ENCODE measurements at places on chromosomes 1 and 21. TPM values are rescaled to one million over a fixed set of nuclear protein-coding genes. Genes with fewer than 3 reads are reported as not detected.

DNA sequence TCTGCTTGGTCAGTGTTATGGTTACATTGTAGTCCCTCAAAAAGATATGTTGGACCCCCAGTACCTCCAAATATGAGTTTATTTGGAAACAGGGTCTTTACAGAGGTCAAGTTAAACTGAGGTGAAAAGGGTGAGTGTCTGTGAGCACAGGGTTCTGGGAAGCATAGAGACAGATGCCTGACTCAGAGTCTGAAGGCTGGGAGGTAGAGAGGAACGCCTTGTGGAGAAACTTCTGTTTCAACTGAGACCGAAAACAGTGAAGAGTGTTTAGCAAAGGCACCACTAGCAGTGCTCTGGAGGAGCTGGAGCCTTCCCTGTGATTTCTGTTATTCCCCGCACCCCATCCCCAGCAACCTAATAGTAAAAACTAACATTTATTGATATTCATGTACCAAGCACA, 65.2 kb upstream of the LRRC8D start:
- DNase-seq: no peak

LRRC47 gene
- total RNA-seq: 27.9 TPM

FCRLA gene
- 397 TPM for total RNA-seq

DNA sequence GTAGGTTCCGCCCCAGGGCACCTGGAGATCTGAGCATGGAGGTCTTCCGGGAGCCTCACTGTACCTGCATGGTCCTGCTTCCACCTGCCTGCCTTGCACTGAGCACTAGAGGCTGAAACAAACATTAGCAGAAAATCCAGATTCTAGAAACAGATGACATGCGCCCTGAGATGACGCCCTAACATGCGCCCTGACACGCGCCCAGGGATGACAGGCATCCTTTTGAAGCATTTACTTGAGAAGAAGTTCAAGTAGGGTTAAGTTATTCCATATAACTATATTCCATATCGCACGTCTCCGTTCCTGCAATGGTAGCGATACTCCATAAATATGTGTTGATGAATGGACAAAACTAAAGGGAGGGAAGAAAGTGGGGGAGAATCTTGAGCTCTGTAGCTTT, 13.7 kb downstream of the ACTA1 start:
- no peak for DNase-seq

NHLH1 gene
- total RNA-seq: not detected

DNA sequence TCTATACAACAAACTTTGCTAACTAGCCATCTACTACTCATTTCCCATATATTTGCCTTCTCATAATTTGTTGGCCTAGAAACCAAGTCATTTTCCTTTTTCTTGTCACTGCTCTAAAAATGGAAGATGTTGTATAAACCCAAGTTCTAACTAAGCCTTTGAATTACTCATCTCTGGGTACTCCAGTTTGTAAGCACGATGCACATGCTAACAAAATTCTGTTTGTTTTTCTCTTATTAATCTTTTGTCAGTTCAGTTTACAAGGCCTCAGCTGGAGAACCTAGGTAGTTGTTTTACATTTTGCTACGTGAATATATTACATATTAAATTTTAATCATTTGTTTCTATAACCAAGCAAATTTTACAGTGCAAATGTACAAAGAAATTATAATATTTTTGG, 663.2 kb upstream of the RGS18 start:
- no peak for DNase-seq

GRCh38 chr1:175314300-175314699, 121.7 kb upstream of the KIAA0040 start:
- no peak for DNase-seq

C1orf185 gene
- not detected for total RNA-seq

GRCh38 chr1:43602990-43603389, 47.0 kb upstream of the KDM4A start:
- no peak for DNase-seq

GRCh38 chr1:67951014-67951413, 99.4 kb downstream of the DIRAS3 start:
- DNase-seq: no peak

- DNase-seq: no peak
Measured at GRCh38 chr1:16955186-16955585, 25.2 kb downstream of the MFAP2 start.

- DNase-seq: no peak
Measured at GRCh38 chr1:79040424-79041082, 34.0 kb upstream of the ADGRL4 start.

TNN gene
- not detected for total RNA-seq

OR10J1 gene
- total RNA-seq: not detected

C1orf87 gene
- total RNA-seq: not detected

HHIPL2 gene
- not detected for total RNA-seq

GRCh38 chr1:215761446-215761845, 194.3 kb downstream of the KCTD3 start:
- no peak for DNase-seq

DNA sequence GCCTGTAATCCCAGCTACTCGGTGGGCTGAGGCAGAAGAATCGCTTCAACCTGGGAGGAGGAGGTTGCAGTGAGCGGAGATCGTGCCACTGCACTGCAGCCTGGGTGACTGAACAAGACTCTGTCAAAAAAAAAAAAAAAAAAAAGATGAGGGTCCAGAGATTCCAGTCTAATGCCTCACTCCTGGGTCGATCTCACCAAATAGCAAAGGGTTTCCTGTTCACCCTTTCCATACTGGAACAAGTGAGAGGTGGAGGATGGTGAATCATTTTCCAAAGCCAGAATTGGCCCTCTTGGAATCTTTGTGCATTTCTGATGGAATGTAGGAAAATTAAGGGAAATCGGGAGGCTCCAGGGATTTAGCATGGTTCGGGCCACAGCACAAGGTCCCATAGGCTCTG, 58.1 kb upstream of the ZNF648 start:
- DNase-seq: no peak

- no peak for DNase-seq
Measured at GRCh38 chr1:147812799-147813198, 52.4 kb upstream of the GJA5 start.

Measured in SK-MEL-5 (cell line).